ENCODE measurements at places on chromosomes 13 and 19.
A peak's percentile ranks its signal among the peaks of the same experiment; 100 is the strongest.

DNA sequence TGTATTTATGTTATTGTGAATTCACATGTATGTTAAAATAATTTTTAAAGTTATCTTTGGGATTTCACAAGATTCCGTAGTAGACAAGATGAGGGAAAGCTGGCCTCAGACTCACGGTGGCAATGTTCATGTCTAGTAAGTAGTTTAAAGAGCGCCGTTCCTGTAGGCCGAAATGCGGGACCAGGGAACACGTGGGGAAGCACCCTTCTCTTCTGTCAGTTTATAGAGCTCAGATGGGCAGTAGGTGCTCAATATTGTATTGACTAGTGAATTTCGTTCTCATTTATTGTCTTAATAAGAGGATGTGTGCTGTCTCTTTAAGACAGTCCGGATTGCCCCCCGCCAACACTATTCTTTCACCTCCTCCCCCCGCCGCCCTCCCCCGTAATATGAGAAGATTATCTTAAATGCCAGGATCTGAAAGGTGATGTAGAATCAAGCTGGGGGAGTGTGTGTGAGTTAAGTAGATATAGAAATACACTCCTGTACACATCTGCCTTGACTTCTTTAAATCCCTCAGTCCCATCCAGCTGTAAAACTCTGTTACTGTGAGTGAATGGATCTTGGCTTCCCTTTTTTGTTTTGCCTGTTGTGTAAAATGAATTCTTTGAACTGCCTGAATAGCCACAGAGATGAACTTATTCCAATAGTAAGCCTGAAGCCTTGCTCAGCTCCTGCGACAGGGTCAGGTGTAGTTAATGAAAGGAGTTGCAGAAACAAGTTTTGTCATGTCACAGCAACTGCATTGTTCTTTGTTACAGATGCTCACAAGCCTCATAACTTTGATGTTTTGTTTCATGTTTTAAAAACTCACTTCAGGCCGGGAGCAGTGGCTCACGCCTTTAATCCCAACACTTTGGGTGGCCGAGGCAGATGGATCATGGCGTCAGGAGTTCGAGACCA, 1.3 kb downstream of the LAMP1 start:
- DNase-seq: no peak

DNA sequence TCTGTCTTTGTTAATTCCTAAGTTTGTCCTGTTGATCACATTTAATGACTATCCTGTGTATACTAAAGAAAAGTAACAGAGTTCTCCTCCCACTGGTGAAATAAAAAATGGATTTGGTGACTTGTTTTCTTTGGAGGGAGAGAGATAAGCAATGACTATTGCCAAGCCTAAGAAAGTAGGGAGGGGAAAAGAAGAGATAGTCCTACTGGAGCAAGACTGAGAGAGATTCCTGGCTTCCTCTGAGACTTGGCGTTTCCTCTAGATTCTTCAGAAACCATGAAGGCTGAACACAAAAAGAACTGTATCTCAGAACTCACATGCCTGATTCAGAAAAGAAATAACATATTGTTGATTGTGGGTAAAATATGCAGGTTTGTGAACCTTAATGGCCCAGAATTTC, 406.5 kb downstream of the FOXO1 start:
- DNase-seq: no peak

DNA sequence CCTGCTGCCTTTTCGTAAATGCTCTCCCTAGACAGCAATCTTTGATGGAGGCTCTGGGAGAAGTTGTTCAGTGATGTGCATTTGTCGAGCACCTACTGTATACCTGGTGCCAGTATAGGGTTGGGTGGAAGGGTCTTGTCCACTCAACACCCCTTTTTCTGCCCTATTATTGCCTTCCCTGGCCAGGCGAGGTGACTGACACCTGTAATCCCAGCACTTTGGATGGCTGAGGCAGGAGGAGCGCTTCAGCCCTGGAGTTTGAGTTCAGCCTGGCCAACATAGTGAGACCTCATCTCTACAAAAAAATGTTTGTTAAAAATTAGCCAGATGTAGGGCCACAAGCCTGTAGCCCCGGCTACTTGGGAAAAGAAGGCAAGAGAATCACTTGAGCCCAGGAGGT, 49.3 kb downstream of the NFIC start:
- no peak for DNase-seq

DNA sequence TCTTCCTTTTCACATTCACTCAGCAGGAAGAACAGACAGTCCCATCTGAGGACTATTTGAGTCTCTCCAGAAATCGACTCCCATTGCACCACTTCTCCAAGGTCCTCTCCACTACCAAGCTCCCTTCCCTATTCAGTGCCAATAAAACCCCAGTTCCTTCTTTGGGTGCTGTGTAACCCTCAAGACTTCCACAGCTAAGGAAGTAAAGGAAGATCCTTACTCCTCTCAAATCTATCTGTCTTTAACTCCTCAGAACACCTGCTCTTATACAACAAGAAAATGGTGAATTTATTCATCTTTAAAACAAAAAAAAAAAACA, 29.2 kb upstream of the TM9SF2 start:
- no peak for DNase-seq

DNA sequence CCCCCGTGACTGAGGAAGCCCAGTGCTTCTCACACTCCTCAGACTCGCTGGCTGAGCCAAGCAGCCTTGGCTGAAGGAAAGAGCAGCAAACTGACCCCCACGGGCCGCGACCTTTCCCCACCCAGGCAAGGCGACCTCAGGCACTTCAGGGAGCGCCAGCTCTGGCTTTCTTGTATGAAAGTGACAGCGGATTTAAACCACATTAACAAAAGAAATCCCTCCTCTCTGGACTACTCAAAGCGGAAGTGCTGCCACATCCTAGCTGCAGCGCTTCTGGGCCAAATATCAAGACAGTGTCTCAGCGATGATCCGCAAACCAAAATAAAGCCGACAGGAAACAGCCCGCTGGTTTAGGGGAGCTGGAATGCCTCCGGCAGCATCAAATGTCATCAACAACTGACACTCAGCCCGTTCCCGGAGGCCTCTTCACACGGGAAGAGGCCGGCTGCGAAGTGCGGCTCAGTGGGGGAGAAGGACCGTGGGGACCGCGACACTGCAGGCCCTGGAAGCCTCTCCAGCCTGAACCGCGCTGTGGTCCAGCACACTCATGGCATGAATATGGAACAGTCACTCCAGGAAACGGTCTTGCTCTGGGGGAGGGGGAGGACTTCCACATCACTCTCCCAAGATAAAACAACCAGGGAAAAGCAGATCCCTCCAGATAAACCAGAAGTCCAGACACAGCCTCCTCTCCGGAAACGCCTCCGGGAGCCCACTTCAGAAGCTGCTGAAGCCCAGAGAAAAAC, 1.4 kb downstream of the RASA3 start:
- no peak for DNase-seq

GRCh38 chr19:18173054-18173571, 500 bp upstream of the IFI30 start:
- DNase-seq: no peak

DNA sequence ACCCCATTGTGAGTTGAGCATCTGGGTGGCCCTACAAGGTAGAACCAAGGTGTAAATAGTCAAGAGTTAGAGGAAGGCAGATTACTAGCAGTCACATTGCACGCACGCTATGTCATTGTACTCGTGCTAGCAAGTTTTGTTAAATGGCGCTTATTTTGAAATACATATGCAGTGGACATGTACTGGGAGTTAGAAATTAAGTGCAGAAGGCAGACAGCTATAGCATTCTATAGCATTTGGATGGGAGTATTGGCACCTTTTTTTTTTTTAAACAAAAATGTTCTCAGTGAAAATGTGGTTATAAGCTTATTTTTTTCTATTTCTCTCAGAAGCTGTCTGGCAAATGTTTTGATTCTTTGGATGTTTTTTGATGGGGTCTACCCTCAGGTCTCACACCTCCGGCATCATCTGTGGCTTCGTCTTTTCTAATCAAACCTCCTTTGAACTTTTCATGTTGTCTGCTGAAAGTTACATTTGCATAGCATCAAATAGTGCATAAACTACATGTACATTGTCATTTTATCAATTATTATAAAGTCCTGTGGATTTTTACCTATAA, 68.1 kb downstream of the ARHGEF7 start:
- no peak for DNase-seq

- DNase-seq: peak; percentile 30
Measured at GRCh38 chr19:14005349-14006084, 603 bp downstream of the RFX1 start.

DNA sequence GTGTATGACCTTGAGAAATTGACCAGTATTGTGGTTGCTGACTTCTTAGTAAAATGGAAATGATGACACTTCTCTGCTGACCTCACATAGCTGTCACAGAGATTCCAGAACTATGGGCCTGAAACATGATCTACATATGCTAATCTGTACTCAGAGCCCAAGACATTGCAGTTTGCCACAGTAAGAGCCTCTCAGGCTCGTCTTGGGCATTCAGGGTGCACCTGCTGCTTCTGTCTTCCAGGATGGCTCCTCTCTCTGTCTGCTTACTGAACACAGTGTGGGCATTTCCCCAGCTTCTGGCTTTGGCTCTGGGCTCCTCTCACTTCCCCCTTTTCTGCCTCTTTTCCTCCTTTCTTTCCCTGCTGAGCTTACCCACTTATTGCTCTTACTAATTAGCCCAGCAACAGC, 22.3 kb upstream of the SLC46A3 start:
- DNase-seq: no peak

- no peak for DNase-seq
Measured at GRCh38 chr13:20848203-20848602, 54.3 kb downstream of the XPO4 start.

DNA sequence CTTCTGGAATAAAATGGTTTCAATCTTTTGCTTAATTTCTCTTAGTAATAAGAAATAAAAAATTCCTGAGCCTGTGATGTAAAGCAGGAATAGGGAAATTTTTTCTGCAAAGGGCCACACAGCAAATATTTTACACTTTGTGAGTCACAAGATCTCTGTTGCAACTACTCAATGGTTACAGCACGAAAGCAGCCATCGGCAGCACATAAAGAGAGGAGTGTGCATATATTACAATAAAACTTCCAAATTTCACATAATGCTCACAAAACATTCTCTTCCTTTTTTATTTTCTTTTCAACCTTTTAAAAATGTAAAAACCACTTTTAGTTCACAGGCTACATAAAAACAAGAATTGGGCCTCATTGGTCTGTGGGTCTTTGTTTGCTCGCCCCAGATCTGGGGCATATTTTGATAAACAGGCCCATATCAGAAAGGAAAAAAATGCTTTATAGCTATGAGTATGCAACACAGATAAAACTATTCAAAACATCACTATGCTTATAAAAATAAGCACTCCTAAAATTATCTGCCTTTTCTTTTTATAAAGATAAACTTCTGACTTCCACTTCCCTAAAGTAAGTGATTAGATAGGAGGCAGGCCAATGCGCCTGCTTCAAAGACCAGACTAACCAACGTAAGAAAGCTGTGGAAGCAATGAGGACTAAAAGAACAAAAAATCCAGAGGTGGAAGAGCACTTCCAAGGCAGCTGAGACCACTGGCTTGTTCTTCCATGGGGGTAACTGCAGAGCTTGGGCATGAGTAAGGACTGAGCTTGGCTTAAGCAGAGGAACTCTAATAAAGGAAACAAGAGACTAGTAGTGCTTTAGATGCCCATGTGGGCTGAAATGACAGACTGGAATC, 26.5 kb downstream of the MYCBP2 start:
- no peak for DNase-seq

GRCh38 chr19:49361438-49362047, 673 bp downstream of the TEAD2 start:
- no peak for DNase-seq

DNA sequence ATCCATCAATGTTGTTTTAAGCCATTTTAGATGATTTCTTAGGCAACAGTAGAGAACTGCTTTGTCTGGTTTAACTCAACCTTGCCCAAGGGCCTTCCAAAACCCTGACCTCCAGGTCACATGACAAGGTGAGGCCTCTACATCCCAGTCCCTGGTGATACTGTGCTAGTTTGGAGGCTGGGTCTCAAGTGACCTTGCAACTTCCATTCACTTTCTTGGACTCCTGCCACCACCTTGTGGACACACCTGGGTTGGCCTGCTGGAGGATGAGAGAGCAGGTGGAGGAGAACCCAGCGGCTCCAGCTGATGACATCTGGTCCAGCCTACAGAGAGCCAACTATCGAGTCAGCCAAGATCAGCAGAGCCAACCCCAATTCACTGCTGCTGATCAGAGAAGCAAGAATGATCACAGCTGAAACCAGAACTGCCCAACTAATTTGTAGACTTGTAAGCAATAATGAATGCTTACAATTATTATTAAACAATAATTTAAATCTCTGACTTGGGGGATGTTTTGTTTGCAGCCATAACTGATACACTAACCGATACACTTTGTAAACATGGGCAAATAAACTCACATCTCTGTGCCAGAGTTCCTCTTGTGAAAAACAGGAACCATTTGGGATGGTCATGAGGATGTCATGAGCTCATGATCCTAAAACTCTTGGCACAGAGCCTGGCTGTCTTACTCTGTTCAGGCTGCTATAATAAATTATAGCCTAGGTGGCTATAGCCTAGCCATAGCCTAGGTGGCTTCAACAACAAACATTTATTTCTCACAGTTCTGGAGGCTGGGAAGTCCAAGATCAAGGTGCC, 11.5 kb downstream of the FAM187B start:
- no peak for DNase-seq

- DNase-seq: no peak
Measured at GRCh38 chr13:29496241-29496712, 99.2 kb downstream of the SLC7A1 start.

GRCh38 chr19:4183967-4184717, 1.7 kb downstream of the ANKRD24 start:
- peak; percentile 73 for DNase-seq

DNA sequence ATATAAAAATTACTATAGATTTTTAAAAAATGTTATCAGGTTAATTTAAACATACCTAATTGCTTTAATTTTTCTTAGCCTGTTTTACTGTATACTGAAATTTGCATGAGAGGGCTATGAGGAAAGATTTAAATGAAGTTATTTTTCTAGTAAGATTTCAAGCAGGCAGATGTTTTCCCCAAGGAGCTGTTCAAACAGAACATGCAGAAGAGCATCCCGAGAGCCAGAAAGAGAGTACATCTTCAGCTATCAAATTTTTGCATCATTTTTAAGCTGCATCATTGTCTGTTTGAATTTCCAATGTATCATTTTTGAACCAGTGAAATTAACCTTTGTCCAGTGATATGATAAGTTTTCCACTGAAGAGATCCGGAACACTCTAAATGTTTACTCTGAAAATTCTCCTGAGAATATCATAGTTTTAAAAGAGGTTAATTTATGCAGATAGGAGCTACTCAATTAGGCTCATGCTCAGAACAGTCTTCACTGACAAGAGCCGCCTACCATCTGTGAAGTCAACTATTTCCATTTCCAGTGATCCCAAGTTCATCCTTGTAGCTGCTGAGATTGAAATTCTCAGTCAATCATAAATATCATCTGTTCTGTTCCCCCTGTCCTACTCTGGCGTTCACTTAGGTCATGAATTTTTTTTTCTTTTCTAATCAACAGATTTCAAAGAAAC, 467.7 kb upstream of the NBEA start:
- no peak for DNase-seq

DNA sequence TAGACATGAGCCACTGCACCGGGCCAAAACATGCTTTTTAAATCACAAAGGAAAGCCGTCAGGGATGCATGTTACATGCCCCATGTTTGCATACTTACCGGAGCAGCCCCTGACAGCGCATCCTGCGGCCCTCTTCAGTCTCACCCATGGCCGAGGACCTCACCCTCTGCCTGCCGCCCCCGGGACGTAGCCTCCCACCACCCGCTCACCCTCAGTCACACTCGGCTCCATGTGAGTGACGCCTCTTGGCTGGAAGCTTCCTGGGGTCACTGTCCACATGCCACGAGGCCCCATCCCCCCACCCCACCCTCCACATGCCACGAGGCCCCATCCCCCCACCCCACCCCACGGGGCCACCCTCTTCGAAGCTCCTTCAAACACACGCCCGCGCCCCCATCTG, 46.1 kb upstream of the SPACA7 start:
- DNase-seq: no peak

GRCh38 chr13:102933122-102933521, 87.3 kb downstream of the ERCC5 start:
- no peak for DNase-seq

All from NCI-H524 treated with DMSO at 0.1 percent for 48 hours (cell line).